ENCODE measurements at places on chromosomes 6 and 20.

- no peak for DNase-seq
Observed at GRCh38 chr6:42193491-42193894, 1.3 kb downstream of the GUCA1B start.

GRCh38 chr20:16004108-16004854, 569.0 kb downstream of the KIF16B start:
- DNase-seq: no peak

- no peak for DNase-seq
Observed at GRCh38 chr6:137210903-137211302, 8.3 kb downstream of the IFNGR1 start.

DNA sequence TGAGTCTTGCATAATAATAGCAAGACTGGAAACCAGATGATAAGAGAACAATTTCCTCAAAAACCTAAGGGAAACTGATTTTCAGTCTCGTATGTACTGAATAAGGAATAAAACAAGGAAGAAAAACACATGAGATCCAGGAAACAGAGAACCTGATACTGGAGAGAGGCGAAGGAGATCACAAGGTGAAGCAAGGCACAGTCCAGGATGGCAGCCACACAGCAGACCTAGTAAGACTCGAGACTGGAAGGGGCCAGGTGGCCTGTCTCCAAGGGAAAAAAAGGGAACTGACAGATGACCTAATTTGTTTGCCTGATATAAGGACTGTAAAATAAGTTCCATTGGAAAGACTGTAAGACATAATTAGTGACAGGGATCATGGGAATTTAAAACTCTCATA, 71.1 kb downstream of the TASP1 start:
- DNase-seq: no peak

- DNase-seq: no peak
Observed at GRCh38 chr6:169087443-169088041, 166.1 kb downstream of the THBS2 start.

- no peak for DNase-seq
Observed at GRCh38 chr6:56914798-56915658, 39.9 kb upstream of the BEND6 start.

DNA sequence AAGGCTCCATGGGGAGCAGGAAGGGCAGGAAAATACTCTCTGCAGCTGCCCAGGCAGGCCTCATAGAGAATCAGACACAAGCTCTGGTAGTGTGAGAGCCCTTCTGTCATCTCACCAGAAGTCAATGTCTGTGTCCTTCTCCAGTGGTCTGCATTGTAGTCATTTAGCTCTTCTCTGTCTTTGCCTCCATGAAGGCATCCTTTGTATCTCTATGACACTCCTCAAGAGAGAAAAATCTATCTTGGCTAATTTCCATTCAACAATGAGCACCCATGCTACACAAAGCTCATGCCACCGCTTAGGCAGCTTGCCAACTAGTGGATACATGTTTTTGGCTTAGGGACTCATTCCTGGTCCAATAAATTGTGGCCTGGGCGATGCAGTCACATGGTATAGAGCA, 92.1 kb downstream of the RNF217 start:
- no peak for DNase-seq

GRCh38 chr6:71454056-71454455, 165.4 kb downstream of the OGFRL1 start:
- DNase-seq: no peak

- DNase-seq: no peak
Observed at GRCh38 chr6:3226481-3227362, 731 bp downstream of the TUBB2B start.

GRCh38 chr6:26349964-26350857, 14.8 kb upstream of the BTN3A2 start:
- no peak for DNase-seq

DNA sequence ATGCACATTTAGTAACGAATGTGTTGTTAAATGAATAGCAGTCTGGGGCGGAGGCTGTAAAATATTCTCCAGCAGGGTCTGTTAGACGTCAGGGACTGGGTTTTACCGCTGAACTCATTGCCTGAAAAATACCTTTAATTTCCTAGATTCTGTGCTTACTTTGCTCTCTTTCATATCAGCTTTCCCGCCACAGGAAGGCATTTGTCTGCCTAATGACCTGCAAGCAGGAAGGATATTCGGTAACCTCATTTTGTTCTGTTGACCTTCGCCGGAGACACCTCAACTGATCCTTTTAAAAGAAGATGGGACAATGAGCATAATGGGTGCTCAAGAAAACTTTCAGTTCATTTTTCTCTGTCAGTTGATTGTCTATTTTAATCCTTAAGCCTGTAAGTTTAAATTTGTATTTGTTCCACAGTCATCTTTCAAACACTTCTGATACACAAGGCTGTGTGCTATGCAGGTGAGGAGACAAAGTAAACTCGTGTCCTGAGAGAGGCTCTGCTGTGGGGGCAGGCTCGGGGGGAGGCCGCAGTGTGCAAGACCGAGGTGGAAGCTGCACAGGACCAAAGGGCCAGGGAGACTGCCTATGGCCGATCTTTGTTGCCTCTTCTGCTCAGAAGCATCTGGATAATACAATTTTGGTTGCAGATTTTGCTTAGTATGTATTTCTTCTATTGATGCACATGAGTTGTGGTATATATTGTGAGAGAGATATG, 27.4 kb upstream of the SIM1 start:
- no peak for DNase-seq

DNA sequence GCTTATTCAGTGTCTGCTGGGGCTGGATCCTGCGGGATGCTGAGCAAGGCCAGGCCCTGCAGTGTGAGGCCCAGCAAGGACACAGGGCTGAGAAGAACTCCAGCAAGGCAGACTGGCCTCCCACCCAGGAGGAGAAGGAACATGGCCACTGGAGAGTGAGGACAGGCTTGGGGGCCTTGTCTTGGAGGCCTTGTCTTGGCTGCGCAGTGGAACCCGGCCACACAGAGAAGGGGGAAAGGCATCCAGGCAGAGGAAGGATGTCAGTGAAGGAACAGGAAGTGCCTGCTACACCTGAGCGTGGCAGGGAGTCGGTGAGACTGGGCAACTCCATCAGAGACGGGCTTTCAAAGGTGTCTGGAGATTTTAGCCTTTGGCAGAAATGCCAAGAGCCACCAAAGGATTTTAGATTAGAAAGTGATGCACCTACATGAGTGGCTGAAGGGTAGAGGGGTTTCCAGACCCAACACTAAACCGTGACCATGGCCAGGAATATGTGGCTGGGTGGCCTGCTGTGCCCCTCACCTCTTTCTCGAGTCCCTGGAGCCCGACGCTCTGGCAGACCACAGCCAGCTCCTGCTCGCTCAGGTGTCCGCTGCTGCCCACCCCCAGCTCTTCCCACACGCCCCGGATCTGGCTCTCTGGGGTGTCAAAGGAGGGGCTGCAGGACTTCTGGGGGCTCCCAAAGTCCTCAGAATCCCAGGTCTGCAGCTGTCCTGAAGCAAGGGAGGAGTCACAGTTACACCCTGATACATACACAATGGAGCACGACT, 80.8 kb downstream of the NINL start:
- no peak for DNase-seq

DNA sequence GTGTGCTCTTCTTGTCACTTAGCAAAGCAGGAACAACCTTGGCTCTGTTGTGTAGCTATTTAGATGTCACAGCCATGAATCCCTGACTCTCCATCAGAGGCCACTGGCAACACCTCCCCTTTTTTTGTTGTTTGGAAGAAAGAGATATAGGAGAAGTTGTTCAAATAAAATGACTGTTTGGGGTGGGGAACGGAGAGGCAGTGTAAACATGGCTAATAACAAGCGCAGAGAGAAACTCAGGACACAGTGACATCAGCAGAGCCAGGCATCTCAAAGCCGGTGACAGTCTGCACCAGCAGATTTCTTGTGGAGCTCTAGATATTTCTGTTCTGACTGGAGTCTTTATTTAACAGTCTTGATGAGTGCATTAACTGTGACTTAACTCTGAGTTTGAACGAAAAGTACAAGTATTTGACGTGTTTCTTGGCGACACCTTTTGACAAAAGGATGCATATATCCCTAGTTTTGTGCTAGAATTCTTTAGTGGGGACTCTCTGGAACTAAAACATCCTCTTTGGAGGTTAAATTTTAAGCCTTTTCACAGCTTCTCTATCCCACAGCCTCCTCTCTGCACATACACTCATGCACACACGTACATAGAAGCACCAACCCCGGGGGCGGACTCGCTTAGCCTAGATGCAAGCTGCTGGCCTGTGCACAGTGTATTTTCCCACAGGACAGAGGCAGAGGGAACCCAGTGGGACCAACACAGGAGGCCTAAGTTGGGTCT, 53.8 kb downstream of the ADAT2 start:
- no peak for DNase-seq

- no peak for DNase-seq
Observed at GRCh38 chr20:57943291-57943690, 233.5 kb upstream of the PMEPA1 start.

DNA sequence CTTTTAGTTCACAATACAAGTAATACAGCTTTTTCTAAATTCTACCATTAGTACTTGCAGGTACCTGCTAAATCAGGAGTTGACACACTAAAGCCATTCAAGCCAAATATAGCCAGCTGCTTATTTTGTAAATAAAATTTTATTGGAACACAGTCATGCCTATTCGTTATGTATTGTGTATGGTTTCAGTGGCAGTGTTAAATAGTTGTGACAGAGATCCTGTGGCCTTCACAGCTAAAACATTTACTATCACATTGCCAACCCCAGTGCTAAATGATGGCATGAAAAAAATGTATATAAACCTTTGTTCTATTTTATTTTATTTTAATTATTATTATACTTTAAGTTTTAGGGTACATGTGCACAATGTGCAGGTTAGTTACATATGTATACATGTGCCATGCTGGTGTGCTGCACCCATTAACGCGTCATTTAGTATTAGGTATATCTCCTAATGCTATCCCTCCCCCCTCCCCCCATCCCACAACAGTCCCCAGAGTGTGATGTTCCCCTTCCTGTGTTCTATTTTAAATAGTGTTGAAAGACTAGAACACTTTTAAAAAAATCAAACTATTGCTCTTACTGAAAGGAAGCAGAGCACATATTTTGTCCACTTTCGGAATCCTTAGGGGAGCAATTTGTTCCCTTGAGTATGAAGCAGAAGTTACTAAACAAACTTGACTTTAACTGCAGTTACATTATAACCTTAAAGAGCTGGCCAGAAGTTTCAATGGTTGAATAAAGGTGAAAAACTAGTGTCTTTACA, 115.7 kb downstream of the PRIM2 start:
- DNase-seq: no peak

DNA sequence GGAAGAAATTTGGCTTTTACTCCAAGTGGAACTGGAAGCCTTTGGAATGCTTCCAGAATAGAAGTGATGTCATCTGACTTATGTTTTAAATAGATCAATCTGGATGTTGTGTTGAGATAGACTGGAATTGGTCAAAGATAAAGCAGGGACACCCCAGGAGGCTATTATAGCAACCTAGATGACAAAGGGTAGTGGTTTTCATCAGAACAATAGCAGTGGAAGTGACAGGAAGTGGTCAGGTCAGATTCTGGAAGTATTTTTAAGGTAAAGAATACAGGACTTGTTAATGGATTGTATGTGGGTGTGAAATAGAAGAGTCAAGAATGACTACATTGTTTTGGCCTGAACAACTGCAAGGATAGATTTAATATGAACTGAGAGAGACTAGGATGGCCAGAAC, 191.4 kb downstream of the ADGRB3 start:
- DNase-seq: no peak

DNA sequence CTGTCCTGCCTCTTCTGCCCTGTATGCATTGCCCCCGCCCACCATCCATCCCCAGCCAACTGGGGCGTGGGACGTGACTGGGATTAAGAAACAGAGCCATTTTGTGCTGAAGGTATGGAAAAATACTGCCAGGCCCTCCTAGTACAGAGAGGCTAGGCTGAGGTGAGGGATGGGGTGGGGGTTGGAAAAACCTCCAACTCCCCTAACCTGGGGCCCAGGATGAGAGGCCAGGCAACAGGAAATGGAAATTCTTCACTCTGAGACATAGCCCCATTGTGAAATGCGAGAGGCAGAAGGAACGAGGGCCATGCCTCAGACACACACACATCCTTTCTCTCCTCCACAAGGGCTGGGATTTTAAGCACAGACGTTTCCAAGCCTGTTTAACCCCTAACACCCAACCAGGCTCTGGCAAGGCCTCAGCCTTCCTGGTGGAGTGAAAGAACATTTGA, 19.9 kb downstream of the KCNK5 start:
- DNase-seq: no peak

DNA sequence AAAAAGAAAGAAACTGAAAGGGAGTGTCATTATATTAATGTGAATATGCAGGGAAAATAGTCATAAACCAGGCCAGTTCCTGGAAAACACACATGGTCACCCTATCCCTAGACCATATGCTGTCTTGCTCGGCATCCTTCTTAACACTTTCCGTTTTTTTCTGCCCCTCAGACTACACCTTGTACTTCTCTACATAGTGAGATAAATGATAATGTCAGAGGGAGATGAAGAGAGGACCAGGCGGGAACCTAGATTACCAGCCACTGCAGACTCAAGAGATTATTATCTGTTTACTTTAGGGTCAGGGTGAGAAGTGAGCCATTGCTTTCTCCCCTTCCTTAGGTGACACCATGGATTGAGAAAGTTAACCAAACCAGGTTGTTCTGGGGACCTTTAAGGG, 3.7 kb upstream of the RPP21 start:
- no peak for DNase-seq

GRCh38 chr6:30981942-30982772, 1.4 kb upstream of the MUC21 start:
- DNase-seq: no peak

- DNase-seq: no peak
Observed at GRCh38 chr20:46546936-46547335, 3.5 kb downstream of the OCSTAMP start.

- DNase-seq: no peak
Observed at GRCh38 chr6:46312654-46313053, 141.9 kb upstream of the ENPP5 start.

DNA sequence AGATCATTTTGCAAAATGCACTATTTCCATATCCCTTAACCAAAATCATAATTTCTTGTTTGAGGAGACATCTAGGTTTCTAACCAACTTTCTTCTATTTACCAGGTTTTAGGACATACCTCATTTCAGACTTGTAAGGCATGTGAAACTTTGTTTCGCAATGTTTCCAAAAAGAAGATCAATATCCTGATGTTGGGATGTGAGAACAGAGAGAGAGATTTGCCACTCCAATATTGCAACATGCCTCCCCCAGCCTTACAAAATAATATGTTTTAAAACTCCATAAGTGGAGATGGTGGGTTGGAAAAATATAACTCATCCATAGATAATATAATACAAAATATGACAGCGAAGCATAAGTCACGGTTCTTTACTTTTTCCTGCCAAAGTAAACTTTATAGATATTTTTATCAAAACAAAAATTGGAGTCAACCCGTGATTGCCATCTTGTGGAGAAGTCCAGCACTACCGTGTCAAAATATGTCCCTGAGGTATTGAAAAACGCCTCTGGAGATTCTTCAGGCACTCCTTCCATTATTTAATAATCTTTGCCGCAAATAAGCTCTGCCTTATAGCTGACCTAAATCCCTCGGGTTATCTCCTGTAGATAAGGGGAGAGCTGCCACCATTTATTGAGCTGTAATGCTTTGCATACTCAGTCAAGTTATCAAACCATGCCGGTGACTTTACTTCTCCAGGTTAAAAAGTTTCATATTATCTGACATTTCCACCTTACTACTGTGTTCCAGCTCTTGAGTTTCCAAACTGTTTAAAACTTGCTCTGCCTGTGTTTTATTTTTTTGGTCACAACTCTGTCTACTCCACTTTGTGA, 534.2 kb downstream of the HACE1 start:
- DNase-seq: no peak
